AG08395 (cell line): ENCODE measurements at places on chromosomes 5 and 9.
A peak's percentile ranks its signal among the peaks of the same experiment; 100 is the strongest.

GRCh38 chr5:35478856-35479682 is 138.6 kb upstream of the SPEF2 start:
- DNase-seq = peak; percentile 60

DNA sequence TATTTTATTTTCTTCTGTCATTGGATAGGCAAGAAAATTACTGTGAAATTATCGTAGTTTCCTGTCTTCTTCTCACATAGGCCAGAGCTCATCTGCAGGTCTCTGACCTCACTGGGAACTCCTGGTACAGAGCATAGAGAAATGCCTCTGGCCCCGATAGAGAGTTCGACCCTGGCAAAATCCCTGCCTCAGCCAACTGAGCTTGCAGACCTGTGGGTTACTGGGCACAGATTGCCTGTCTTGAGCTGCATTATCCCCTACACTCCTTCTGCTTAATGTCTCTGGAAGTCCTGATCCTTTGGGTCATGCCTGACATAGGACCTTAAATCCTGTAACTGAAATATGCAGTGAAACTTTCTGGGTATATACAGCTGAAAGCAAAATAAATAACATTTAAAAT is 439.3 kb upstream of the CTNND2 start:
- DNase-seq = no peak

DNA sequence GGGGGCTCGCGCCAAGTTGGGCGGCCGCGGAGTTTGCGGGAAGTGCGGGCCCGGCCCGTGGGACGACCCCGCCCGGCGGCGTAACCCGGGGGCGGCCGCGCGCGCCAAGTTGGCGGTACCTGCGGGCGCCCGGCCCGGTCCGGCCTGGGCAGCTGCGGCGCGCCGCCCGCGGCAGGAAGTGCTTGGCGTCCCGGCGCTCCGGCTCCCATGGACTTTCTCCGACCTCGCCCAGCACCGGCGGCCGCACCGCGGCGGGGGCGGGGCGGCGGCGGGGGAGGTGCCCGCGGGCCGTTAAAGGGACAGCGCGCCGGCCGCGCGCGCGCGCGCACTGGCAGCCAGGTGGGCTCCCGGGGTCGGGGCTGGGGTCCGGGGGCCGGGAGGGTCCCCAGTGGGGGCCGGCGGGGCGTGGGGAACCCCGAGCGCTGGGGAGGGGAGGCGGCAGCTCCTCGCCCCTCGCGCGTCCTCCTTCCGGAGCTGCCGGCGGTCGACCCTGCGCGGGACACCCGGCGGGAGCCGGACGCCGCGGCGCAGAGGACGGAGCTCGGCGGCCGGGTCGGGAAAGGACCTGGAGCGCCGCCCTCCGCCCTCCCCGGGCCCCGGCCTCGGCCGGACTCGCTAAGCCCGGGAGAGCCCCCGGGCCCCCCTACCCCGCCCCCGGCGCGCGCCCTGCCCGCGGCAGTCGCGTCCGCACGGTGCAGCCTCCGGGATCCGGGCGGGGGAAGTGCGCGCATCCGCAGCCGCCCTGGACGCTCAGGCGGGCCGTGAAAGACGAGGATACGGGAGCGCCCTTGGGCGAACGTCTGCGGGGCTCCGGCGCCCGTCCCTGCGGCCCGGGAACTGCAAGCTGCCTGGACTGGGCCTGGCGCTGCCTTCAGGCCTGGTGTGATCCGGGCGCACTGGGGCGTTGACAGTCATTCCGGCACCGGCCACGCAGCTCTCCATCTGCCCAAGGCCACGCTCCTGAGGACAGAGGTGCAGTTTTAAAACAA is at the start of gene NACC2:
NACC2 (minus strand) TSS at position 220 of the 989 bp plus-strand sequence. CDS start 44,768 bp downstream, outside the sequence.
- DNase-seq = peak; percentile 85

- DNase-seq = no peak
These were observed 113.5 kb downstream of the CAMK4 start for GRCh38 chr5:111337688-111338087.

- DNase-seq = no peak
These were observed 48.2 kb upstream of the GFPT2 start for GRCh38 chr5:180401229-180401907.

DNA sequence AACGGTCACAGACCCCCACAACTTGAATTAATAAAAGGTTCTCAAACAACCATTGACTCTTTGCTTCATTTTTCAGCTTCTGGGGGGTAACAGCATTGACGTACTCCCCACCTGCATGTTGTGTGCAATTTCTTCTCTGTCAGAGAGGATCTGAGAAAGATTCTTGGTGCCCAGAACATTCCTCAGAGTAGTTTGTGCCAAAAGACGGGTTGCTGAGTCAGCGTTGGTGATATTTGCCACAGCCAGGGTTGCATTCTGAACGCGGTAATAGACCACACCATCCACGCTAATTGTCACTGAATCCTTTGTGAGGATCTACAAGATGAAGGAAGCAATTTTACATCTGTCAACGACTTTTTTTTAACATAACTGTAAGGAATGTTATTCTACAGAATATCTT is 21.0 kb downstream of the STOM start:
- no peak for DNase-seq

GRCh38 chr5:58240322-58240721 is 219.6 kb downstream of the PLK2 start:
- DNase-seq = peak; percentile 46
